Stimulated activated CD4-positive, alpha-beta T cell treated with anti-CD3 and anti-CD28 coated beads, Interleukin-12 subunit alpha, Interleukin-12 subunit beta, amount 100 ng/mL, for 48 hours (primary cell): ENCODE measurements at places on chromosomes 16 and 17.

GRCh38 chr16:58280146-58280845 lies 14.5 kb downstream of the PRSS54 start:
- DNase-seq = no peak

- no peak for DNase-seq
Measured at GRCh38 chr16:60204181-60204580, 1470.1 kb upstream of the GOT2 start.

GRCh38 chr17:74863420-74864296 lies 4.0 kb upstream of the GRIN2C start:
- no peak for DNase-seq

- no peak for DNase-seq
Measured at GRCh38 chr16:72122308-72122707, 28.7 kb downstream of the DHX38 start.

GRCh38 chr17:50920891-50921586 lies 54.9 kb upstream of the TOB1 start:
- no peak for DNase-seq

DNA sequence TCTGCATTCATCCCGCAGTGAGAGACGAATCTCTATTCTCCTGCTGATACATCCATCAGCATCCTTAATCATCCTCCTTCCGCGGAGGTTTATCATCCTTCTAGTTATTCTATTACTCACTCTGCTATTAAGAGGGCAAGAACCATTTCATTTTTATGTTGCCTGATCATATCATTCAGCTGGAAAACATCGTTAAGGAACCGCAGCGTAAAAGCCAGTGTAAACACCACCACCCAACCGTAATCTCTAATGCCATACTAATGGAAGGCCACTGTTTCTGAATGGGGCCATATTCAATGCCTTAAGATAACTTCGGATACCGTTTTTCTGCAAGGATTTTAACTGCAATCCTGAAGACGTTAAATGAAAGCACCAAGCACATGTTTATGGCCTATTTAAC lies 36.7 kb upstream of the ERCC4 start:
- DNase-seq = no peak

DNA sequence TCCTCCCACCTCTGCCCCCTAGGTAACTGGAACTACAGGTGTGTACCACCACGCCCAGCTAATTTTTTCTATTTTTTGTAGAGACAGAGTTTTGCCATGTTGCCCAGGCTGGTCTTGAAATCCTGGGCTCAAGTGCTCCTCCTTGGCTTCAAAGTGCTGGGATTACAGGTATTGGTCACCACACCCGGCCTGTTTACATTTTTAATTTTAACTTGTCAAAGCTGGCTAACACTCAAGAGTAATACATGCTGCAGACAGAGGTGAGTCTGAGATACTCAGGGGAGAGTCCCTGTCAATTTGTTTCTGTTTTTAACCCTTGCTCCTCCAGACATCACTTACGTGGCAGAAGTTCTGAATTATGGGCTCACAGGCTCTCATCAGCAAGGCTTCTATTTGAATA lies 50.7 kb upstream of the CLEC18B start:
- DNase-seq = no peak

- DNase-seq = peak; percentile 59
Measured at GRCh38 chr16:49281843-49282642, 405 bp upstream of the CBLN1 start.

GRCh38 chr17:49819138-49819537 lies 28.7 kb downstream of the TAC4 start:
- DNase-seq = no peak

DNA sequence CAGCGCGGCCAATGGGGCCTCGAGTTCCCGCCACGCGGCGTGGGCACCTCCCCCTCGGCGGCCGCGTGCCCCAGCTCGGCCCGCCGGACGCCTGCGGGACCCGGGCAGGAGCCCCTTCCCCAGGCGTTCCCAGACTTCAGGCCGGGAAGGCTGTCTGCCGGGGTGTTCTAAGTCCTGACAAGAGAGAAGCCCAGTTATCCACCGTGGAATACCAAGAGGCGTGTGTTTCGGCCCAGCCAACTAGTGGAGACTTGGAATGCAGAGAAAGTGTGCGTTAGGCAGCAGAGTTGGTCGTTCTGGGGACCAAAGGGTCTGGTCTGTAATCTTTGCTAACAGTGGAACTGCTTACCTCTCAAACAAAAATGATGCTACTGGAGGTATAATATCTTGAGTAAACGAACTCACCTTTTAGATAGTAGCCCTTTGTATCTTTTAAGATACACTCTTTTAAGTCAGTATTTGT lies 251 bp upstream of the HSF5 start:
- no peak for DNase-seq

DNA sequence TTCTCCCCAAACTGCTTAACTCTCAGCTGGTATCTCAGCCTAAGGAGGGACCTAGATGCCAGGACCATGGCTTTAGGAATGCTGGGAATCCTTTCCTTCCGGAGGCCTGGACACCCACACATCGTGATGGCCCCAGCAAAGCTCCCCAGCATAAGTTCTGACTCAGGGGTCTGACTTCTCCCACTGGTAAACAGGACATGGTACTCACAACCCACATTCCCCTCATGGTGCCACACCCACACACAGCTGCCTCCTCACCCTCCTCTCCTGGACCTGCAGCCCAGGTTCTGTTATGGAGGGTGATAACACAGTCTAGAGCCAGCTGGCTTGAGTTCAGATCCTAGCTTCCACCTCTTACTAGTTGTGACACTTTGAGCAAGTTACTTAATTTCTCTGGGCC lies 719 bp upstream of the RNF227 start:
- DNase-seq = no peak

DNA sequence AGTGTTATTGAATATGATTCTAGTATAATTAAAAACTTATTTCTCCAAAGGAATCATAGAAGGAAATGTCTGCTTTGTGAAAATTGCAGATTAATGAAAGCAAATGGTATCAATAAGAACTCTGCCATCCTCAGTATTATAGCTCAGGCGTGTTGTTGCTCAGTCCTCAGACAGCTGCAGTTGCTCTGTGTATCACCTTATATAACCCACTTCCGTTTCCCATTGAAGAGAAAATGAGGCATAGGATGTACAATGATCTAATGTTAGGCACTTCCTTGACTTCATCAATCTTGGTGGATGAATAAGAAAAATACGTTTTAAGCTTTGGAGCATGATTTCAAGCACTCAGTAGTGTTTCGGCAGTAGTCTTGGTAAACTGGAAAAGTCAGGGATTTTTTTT lies 14.1 kb downstream of the MFSD11 start:
- no peak for DNase-seq

DNA sequence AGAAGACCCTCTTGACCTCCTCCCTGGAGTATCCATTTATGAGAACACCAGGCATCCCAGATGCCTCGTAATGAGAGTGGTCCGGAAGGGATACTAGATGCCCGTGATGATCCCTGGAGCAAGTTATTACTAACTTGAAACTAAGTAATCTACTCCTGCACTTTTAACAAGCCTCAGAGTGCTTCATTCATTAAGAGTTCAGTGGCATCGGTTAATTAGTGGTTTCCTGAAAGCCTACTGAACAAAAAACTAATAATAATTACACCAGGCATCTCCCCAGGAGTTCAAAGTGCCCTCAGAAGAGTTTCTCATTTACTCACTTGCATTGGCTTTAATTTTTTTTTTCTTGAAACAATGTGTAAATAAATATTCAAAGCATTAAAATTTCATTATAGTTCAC lies 22.2 kb downstream of the ZNF75A start:
- no peak for DNase-seq

DNA sequence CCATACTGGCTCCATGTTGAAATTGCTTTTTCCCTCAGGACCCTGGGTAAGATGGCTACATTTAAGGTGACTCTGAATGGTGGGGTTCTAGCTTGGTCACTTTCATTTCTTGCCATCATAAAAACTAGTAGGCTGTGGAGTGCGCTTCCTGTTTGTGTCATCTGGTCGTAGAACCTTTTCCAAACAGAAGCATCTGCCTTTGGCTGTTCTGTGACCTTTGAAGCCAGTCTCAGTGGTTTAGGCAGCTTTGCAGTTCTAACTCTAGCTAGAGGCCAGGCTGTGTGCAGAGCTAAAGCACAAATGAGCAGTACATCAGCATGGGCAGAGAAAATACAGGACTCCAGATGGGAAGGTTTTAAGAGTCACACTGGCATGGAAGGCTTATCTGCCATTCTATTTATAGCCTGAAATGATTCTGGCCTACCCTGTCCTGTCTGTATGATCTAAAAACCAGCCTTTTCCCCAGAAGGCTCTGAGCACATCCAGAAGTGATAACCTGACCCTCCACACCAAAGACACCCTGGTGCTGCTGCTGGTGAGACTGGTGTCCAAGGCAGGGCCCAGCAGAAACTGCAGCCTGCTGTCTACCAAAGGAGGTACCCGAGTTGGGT lies 8.6 kb downstream of the ESRP2 start:
- no peak for DNase-seq

DNA sequence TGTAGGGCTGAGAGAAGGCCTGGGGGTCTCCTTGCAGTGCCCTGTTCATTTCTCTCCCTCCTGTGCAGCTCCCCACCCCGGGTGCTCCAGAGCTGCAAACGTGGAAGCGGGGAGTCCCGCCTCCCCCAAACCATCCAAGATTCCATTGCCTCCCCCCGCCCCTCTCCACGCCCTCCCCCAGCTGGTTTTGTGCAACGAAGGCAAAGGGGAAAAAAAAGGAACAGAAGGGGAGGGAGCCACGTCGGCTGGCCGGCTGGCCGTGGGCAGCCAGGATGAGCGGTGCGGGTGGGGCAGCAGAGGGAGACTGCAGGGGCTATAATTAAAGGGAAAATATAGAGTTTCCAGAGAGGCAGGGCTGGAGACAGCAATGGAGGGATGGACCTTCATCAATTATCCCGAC lies 1.7 kb upstream of the COL1A1 start:
- DNase-seq = no peak

GRCh38 chr17:75595284-75595919 lies 7.8 kb downstream of the MYO15B start:
- no peak for DNase-seq

DNA sequence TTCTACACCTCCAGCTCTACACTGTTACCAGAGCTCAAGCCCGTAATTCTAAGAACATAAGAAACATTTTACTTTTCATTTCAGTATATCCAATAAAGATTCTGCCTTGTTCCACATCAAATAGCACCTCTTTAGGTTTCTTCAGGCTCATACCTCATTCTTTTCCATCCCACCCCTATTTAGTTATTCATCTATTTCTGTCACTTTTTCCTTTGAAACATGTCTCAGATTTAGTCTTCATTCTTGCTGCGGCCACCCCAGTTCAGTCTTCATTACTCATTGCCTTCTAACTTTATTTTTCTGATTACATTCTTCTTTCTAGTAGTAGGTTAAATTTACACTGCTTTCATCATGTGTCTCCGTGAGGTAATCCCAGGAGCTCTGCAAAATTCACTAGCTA lies 33.5 kb downstream of the PPM1E start:
- peak; percentile 2 for DNase-seq

DNA sequence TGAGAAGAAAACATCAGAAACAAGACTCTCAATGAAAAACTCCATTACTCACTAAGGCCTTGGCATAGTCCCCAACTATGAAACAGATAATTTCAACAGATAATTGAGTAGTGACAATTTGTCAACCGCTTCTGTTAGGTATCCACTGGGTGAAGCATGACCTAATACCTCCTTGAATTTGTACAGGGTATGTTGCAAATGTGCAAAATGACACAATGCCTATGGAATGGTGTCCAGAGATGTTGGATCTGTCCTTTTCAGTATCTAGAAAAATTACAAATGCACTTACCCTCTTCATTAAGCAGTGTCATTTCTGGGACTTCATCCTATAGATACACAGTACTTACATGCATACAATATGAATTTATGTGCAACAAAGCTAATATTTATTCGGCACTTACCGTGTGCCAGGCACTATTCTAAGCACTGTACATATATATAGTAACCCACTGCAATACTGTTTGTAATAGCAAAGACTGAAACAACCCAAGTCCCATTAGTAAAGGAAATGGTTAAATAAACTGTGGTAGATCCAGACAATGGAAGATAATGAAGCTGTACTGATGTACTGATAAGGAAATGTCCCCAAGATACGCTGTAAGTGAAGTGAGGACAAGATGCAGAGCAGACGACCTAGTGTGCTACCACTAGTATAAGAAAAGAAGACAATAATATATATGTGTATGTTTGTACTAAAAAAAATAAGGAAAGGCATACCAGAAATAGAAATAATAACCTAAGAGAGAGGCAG lies 21.4 kb upstream of the SLC6A4 start:
- no peak for DNase-seq

DNA sequence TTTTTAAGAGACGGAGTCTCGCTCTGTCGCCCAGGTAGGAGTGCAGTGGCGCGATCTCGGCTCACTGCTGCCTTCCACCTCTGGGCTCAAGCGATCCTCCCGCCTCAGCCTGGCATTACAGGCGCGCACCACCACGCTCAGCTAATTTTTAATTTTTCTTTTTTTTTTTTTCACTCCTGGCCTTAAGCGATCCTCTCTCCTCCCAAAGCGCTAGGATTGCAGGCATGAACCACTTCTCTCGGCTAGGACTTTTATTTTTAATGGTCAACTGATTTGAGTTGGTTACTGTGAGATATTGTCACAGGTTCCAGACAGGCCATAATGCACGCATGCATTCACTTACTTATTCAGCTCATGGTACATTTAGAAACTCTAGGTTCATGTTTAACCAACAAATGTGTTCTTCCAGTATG lies 888 bp downstream of the PIGW start:
- DNase-seq = no peak

DNA sequence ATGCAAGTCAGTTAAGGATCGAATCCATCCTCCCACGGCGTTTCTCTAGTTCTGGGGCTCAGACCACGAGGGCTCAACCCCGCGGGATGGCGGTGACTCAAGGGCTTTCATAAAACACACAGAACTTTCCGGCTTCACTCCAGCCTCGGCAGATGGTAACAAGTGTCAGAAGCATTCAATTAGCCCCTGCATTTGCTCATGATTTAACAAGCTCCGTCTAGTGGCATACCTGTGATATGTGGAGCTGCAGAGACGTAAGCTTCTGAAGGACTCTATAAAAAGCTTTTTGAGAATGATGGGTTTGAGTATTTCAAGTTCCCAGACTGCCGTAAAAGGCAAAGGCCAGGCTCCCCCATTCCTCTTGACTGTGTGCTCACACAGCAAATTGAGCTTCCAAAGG lies 91.3 kb upstream of the SEC14L1 start:
- no peak for DNase-seq

GRCh38 chr16:78206623-78207223 lies 107.3 kb downstream of the WWOX start:
- no peak for DNase-seq

DNA sequence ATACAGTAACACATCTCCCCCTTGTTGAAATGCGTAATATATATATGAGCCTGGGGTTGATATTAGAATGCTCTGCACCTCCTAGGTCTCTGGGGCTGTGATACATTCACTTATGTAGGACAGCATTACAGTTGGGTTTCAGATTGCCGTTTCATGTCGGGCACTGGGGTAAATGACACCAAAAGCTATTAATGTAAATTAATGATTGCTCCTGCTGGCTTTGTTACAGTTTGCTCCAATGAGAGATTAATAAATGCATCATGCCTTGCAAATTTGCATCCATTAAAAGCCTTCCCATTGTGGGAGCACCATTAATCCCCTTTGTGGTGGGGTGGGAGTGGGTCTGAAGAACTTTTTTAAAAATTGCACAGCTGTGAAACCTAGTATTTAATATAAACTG lies 584.4 kb upstream of the EEF2KMT start:
- DNase-seq = no peak
